NCI-H1694 (cell line): ENCODE measurements at places on chromosomes 1 and 21.
A peak's percentile ranks its signal among the peaks of the same experiment; 100 is the strongest.

- no peak for DNase-seq
Measured at GRCh38 chr21:39208624-39209333, 25.5 kb upstream of the PSMG1 start.

DNA sequence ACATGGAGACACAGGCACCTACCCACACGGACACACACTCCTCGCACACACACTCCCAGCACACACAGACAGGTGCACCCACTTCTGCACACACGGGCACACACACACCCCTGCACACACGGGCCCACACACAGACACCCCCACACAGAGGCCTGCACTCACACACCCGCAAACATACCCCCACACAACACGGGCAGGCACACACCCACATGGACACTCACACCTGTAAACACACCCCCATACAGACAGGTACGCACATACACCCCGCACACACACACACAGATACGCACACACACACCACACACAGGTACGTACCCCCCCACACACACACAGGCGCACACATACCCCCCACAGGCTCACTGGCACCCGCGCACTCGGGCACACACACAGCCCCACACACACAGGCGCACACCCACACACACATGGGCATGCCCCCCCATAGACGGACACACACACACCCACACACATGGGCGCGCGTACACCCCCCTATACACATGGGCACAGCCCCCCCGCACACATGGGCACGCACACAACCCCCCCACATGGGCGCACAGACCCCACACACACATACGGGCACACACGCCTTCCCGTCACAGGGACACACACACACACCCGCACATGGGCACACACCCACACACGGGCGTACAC is 6.1 kb downstream of the ATAD3A start:
- no peak for DNase-seq

GRCh38 chr1:90206260-90206659 is 211.3 kb downstream of the ZNF326 start:
- no peak for DNase-seq

GRCh38 chr1:6317098-6317760 is 56.3 kb upstream of the GPR153 start:
- no peak for DNase-seq

GRCh38 chr21:15333951-15334350 is 269.2 kb upstream of the NRIP1 start:
- no peak for DNase-seq

GRCh38 chr1:184272175-184272866 is 114.5 kb upstream of the C1orf21 start:
- no peak for DNase-seq

DNA sequence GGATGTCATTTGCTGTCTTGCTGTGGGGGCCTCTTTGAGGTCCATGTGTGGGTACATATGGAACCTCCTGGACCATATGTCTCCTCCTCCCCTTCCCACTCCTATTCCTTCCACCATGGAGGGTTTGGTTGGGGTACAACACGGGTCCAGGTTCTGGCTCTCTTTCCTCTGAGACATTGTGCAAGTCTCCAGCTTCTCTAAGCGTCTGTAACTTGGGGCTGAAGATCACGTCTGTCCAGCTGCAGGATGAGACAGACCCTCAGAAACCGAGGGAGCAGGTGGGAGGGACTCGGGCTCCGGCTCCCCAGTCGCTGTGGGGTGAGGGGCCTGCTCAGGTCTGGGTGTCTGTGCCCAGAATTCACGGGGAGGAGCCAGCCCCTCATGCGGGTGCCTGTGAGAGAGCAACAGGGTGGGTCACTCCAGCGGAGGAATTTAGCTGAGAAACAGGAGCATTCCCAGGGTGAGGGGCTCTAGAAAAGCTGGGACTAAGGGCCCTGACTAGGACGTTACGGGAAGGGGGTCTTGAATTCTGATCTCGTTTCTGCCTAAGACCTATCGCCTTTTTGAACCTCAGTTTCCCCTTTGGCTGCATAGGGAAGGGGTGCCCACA is 42.0 kb upstream of the DMBX1 start:
- DNase-seq = no peak

- peak; percentile 41 for DNase-seq
Measured at GRCh38 chr1:28537457-28538199, 15.3 kb upstream of the TRNAU1AP start.

- DNase-seq = no peak
Measured at GRCh38 chr1:109188781-109189180, 24.9 kb upstream of the SARS1 start.

DNA sequence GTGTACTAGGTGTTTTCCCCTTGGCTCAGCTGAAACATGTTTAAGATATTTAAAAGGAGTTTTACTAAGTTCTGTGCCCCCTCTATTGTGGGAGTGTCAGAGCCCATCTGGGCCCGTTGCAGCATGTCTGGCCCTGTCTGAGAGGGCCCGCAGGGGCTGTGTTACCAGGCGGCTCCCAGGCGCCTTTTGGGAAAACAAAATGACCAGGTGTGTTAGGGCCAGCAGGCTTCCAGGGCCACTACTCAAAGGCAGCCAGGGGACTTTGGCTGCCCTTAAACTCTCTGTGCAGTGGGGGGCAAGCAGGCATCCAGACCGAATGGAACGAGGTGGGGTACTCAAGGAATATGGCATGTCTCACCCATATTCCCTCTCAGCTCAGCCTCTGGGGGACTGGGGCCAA is 111.7 kb downstream of the KCNN3 start:
- DNase-seq = no peak

- no peak for DNase-seq
Measured at GRCh38 chr1:55504306-55504731, 289.2 kb upstream of the USP24 start.

DNA sequence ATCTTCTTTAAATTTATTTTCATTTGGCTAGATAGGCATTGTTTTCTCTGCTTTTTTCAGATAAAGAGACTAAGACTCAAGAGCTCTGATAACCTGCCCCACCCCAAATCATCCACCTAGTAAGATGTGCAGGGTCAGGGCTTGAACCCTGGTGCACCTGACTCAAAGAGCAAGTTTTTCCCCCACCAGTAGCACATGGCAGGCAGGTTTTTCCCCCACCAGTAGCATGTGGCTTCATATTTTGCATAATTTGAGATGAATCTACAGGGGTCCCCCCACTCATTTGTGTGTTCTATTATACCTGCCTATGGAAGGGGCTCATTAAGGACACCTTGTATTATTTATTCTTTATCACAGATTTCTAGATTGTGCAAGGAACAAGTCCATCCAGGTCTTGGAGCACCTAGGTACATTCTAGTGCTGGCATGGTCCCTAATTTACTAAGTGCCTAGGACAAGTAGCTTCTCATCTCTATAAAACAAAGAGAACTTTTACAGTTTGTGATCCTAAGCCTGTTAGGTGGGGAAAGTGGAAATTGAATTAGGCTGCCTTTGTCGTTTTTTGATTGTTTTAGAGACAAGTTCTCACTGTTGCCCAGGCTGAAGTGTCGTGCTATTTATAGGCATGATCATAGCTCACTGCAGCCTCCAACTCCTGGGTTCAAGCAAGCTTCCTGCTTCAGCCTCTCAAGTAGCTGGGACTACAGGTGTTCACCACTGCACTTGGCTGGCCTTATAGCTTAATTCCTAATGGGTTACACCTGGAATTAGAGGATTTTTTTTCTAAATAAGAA is 13.2 kb upstream of the CTSE start:
- no peak for DNase-seq

- DNase-seq = no peak
Measured at GRCh38 chr1:156448134-156448967, 52.2 kb downstream of the MEF2D start.

GRCh38 chr1:85707267-85707989 is 805 bp downstream of the ZNHIT6 start:
- DNase-seq = no peak

DNA sequence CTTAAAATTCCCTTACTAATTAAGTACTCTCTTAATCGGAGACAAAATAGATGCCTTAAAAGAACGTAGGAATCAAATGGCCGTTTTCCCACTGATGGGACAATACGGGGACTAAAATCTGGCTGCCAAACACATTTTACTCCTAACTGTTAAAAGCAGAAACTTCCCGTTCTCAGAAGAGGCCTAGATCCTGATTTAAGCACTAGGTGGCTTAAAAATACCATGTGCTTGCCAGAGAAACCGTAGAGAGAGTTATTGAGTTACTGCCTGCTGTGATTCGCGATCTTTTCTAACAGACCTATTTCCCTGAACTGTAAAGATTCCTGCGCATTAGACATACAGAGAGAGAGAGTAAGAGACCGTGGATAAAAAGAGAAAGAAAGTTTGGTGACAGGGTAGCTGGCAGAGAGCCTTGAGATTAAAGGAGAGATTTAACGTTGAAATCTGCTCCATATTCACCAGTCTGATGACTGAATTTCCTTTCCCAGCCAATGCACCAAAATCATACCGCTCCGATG is 54.4 kb upstream of the STUM start:
- DNase-seq = no peak

GRCh38 chr1:197464044-197464443 is 196.0 kb downstream of the CRB1 start:
- DNase-seq = no peak

GRCh38 chr1:102941366-102941947 is 166.9 kb downstream of the COL11A1 start:
- no peak for DNase-seq

GRCh38 chr1:92929461-92929860 is 31.8 kb downstream of the DIPK1A start:
- no peak for DNase-seq

DNA sequence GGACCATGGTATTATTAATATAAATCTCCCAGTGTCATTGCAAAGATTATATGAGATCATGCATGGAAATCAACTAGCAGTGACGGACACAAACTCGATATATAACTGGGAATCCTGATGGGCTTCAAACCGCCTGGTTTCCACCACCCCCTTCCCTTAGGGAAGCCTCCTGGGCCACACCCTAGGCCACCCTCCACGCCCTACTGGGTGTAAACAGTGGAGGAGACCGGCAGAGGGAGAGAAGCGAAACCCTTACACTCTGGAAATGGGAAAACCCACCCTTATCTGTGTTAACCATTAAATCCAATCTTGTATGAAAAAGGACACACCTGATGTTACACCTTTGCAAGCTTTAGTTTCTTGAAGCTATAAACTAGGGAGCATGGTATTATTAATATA is 595 bp upstream of the ZNHIT6 start:
- DNase-seq = no peak

- no peak for DNase-seq
Measured at GRCh38 chr1:14774988-14775387, 176.5 kb downstream of the KAZN start.

DNA sequence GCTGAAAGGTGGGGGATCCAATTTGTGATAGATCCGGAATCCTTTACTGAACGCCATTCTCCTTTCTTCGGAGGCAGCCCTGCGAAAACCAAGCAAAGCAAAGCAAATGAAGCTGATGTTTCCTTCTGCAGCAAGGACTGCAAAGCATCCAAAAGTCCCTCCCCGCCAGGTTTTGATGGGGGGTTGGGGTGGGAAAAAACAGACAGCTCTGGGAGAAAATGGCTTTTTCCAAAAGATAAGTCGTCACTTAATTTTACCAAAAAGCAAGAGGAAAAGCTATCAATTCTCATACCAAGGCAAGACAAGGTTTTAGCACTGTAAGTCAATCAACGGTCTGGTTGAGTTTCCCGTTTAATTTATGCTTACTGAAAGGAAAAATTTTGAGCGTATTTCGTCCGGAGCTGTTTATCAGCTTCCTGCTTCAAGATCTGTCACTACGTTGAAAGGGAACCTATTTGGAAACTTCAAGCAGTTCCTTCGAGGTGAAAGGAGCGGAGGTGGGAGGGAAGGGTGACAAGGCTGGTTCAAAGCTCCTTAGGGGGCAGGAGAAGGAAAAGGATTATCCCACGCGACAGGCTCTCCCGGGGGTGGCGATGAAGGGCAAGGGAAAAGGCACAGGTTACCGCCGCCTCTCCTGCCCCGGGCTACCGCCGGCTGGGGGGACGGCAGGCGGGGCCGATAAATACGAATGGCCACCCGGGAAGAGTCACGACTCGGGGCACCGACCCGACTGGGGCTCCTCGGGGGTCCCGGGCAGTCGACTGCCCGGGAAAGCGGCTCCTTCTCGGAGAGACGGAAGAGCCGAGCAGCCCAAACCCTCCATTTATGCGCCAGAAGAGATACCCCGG is 750 bp downstream of the SYNJ1 start:
- DNase-seq = peak; percentile 21

GRCh38 chr1:228013935-228014930 is 7.4 kb downstream of the WNT3A start:
- DNase-seq = no peak

- DNase-seq = peak; percentile 84
Measured at GRCh38 chr1:15459771-15460707, 3.5 kb downstream of the CELA2A start.

DNA sequence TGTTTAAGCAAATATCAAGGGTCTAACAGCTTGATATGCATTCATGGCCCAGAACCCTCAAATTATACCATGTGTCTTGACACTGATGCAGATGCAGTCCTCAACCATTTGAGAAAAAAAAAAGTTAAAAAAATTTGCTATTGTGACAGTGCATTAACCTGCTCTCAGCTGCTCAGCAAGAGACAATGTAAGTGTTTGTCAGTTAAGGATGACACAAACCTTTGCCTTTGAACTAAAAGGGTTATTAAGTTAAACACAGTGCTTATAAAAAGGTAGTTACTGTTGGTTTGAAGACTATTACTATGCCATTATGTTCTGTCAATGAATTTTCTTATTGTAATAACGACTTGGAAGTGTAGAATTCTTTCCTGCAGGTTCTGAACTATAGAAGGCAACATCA is 655.6 kb upstream of the NEGR1 start:
- DNase-seq = no peak
